ENCODE measurements at places on chromosomes 3 and 15. TPM values are rescaled to one million over a fixed set of nuclear protein-coding genes. Genes with fewer than 3 reads are reported as not detected.

DNA sequence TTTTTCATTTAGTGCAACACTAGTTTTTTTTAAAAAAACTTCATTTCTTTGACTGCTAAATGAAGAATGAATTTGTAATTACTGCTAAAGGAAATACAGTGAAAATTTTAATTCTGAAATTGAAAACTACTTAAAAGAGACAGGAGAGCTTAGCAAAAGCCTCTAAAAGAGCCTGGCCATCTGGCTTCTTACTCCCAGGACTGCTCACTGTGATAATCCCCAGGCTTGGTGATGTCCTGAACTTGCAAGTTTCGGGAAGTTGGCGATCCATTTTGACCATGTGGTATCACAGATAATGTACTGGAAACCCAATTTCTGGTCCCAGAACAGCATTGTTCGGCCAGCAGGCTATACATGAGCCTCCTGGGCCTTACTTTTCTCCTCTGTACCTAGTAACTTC, 292.1 kb downstream of the FGF12 start:
- no peak for DNase-seq

DNA sequence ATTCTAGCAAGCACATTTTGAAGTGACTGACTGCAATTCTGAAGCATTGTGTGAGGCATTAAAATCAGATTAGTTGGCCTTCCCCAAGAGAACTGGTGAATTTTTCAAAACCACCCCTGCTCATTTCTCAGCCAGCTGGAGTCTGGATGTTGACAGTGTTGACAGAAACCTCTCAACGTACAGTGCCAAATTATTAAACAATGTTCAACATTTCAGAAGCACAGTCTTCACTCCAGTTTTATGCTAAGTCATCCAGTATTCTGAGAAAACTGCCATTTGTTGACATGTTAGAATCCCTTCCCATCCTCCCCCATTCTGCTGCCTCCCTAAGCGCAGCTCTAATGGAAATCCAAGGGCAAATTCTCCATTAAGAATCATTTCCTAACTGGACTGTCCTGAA, 369.3 kb upstream of the TRIM42 start:
- no peak for DNase-seq

DNA sequence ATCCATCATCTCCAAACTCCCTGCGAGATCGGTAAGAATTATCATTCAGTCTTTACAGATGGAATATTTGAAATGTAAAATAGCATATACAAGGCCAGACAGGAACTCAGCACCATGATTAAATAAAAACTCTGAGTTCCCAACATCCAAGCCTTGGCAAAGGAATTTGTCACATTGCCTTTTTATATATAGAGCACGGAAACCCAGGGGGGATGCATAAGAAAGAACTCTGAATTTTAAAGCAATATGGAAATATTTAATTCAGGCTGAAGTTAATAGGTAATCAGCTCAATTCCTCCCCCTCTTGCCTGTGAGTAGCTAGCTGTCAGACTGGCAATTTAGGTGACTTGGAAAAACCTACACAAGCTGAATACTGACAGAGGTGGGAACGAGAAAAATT, 217.9 kb upstream of the KCNMB2 start:
- DNase-seq: no peak

DNA sequence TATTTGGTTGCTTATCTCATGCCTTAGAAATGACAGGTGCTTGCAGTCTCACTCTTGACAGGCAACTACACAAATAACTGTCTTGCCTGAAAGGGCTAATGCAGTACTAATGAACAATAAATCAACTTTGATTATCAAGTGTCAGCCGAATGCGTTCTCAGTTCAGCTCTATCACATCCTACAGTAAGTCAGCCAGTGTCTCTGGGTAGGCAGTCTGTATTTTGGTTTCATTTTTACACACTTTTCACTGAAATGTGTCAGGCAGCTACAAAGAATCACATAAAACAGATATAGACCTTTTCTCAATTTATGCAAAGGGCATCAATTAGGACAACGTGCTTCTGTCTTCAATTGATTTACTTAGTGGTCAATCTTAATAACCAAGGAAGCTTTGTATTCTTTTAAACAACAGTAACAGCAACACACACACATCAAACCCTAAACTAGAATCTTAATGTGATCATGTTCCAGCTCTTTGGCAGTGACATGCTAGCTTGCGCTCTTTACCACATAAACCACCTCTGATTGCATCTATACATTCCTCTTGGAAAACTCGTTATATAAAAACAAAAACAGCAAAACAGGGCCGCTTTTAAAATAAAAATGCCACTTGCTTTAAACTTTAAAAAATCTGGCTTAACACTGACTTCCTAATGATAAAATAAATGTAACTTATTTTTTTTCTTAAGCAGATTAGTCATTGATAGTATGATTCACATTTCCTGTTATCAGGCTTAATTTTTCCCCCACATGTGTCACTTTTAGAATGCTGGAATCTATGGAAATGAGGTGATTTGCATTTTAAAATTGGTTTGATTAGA, 520.4 kb downstream of the FOXP1 start:
- DNase-seq: no peak

SLC27A2 gene
- total RNA-seq: not detected

DNA sequence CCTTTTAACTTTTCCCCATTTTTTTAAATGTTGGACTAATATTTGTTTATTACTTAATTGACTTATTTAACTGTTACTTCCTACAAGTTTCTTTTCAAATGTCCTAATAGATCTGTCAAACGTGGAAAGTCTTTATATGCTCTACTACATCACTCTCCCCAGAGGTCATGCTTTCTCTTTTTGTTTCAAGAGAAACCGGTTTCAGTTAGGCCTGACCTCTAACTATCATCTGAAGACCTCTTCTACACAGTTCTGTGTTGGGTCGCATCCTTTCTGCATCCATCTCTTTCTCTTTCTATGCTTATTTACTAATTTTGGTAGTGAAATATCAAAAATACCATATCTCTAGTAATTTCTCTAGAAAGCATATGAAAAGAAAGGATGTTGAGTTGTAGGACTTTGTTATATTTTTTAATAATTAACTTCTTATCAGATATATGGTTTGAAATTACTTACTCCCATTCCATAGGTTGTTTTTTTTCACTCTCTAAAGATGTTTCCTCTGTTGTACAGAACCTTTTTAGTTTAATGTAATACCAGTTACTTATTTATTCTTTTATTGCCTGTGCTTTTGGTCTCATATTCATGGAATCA, 781.2 kb upstream of the ARPP21 start:
- no peak for DNase-seq

DNA sequence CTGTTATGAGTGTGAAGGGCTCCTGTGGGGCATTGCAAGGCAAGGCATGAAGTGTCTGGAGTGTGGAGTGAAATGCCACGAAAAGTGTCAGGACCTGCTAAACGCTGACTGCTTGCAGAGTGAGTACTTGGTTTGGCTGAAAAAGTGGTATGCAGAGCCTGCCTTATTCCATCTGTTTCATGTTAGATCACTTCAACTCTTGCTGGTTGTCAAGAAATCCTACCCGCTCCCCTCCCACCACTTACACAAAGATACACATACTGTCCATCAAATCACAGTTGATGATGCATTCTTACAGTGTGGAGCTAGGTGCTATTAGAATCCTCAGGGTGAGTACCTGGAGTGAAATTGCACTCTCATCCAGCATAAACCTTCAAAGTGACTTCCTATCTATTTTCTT, 272.1 kb downstream of the UNC13C start:
- DNase-seq: no peak

SPATA12 gene
- not detected for total RNA-seq

- DNase-seq: peak; percentile 79
These were observed 1.1 kb downstream of the TFG start for GRCh38 chr3:100710261-100710968.

DNA sequence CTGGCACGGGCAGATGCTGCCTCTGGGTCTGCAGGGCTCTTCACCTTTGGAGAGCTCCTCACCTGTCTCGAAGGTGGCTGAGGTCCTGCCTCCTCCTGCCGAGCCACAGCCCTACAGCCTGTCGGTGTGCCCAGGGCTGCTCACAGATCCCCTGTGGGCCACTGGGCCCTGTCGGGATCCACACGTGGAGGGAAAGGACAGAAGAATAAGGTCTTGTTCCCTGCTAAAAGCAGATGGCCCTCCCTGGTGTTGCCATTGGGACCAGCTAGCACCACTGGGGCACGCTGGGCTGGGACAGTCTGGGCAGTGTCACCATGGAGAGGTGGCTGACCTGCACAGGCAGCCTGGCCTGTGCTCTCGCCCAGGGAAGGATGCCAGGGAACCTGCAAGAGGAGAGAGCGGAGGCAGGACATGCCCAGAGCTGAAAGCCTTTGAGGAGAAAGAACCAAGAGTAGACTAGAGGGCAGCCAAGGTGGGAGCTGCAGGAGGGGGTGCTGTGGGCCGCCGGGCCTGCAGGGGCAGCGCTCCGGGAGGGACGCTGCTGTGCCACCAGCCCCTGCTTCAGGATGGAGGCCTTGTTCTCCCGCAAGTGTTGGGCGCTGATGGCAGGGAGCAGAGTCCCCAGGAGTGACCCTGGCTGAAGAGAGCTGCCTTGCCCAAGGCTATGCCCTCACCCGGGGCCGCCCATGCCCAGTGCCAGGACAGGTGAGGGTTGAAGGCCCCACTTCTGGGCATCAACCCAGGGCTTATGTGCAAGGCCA, 210.2 kb downstream of the XXYLT1 start:
- DNase-seq: no peak

- no peak for DNase-seq
These were observed 49.3 kb upstream of the SCN5A start for GRCh38 chr3:38698760-38699159.

GP5 gene
- total RNA-seq: not detected

LRRC34 gene
- 3.9 TPM for total RNA-seq

DNA sequence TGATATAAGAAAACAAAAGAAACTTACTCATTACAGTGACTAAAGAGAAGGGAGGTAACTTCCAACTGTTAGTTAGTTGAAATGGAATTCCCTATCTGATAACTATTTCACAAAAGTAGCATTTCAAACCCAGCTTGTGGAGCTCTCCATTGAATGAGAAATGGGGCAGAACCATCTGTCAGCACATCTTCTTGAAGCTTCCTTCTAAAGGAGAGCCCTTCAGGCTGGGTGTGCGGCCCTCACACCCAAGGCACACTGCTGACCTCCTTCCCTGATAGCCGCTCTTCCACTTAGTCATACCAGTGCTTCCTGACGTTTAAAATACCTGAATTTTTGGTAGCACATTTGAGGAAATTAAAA, 28.1 kb upstream of the VEPH1 start:
- DNase-seq: no peak

EEFSEC gene
- 6.8 TPM for total RNA-seq

NME9 gene
- not detected for total RNA-seq

DNA sequence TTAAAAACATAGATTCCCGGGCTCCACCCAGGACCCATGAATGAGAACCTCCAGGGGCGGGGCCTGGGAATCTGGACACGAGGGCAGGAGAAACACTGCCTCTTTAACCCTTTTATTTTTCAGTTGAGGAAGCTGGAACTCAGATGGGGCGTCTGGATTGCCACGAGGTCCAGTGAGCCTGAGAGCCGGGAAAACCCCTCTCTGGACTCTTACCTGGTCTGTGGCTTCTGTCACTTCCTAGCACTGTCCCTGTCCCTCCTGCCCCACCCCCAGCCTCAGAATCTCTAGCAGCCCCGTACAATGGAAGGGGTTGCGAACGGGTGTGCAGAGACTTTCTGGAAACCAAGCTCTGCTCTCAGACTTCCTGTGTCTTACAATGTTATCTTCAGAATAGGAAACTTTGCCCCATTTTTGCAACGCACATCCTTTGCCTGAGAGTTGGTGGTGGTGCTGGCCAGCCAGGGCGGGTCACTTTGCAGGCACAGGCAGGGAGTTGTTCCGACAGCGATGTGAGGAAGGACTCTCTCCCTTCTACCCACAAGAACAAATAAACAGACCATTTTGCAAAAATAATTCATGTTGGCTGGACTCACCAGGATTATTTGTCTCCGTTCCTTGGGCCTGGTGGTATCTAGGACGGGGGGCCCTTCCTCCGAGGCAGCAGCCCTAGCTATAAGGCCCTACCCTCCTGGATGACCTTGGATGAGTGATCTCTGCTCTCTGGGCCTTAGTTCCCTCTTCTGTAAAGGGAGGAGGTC, 59.1 kb downstream of the SMAD6 start:
- no peak for DNase-seq
